ENCODE measurements at places on chromosomes 11 and 22.
A peak's percentile ranks its signal among the peaks of the same experiment; 100 is the strongest.

DNA sequence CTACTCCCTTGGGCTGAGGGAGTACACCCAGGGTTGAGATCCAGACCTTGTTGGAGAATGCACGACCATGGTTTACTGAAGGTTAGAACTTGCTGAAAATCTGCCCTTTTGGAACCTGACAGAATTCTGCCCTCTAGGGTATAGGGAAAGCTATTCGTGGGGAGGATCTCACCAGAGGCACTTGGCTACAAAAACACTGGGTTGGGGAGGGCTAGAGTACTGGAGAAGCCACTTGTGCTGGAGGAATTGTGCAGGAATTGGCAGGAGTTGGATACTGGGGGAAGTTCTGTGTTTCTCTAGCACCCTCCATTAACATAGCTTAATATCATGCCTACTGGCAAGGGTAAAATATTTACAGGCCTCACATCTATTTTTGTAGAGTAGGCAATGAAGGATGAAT is 55.8 kb downstream of the PPME1 start:
- DNase-seq: no peak

- no peak for DNase-seq
Measured at GRCh38 chr22:27512283-27512761, 289.2 kb downstream of the MN1 start.

DNA sequence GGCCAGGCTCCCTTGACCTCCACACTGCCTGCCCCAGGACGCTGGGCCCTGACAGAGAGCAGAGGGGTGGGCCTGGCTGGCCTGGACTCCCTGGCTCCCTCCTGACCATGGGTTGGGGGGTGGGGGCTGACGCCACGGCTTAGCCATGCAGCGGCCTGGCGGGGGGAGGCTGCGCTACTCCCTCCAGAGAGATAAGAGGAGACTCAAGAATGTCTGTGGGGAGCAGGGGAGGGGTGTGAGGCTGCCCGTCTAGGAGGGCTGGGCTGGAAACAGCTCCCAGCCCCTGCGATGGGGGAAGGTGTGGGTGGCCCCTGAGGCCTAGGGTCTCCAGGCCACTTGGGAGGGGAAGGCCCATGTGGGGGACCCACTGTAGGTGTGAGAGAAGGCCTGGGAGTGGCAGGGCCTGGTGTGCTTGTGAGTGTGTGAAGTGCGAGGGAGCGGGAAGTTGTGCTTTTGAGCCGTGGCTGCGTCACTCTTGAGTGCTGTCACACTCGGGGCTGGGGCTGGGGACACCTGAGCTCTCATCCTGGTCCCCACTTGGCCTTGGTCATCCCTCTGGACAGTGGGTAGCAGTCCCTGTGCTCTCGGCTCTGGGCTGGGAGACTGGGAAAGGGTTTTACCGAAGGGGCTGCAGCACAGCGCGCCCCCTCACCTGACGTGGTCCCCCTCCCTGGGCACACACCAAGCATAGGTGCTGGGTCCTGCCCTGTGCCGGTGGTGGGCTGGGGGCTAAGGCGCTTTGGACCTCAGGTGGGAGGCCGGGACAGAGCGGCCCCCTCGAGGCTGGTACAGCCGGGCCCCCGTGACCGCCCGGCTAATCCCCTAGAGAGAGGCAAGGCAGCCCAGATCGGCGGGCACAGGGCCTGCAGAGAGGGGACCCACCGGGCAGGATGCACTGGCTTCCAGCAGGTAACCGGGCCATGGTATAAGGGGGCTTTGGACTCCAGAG is 2.4 kb downstream of the MYRF start:
- DNase-seq: no peak

- DNase-seq: no peak
Measured at GRCh38 chr22:49393526-49393925, 434.1 kb downstream of the BRD1 start.

- DNase-seq: no peak
Measured at GRCh38 chr11:41499429-41499828, 40.0 kb upstream of the LRRC4C start.

DNA sequence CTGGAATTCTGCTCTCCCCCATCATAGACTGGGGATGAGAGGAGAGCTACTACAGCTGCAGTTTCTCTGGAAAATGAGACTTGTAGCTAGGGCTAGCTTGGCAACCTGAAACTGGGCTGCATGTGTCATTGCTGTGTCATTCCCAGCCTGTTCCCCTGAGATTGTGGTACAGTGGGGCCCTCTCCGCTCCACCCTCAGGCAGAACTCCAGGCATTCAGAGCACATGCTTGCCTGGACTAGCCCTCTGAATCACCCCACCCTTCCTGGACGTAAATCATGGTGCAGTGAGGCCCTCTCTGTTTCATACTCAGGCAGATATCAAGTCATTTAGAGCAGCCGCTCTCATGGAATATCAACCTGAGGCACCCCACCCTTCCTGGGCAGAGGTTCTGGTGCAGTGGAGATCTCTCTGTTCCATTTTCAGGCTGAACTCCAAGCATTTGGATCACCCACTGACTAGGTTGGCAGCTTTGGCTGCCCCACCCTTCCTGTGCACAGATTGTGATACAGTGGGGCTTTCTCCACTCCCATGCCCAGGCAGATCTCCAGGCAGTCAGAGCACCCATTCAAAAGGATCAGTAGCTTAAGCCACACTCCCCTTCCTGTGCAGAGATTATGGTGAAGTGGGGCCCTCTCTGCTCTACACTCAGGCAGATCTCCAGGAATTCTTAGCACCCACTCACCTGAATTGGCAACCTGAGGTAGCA is 274.4 kb downstream of the C11orf87 start:
- no peak for DNase-seq

DNA sequence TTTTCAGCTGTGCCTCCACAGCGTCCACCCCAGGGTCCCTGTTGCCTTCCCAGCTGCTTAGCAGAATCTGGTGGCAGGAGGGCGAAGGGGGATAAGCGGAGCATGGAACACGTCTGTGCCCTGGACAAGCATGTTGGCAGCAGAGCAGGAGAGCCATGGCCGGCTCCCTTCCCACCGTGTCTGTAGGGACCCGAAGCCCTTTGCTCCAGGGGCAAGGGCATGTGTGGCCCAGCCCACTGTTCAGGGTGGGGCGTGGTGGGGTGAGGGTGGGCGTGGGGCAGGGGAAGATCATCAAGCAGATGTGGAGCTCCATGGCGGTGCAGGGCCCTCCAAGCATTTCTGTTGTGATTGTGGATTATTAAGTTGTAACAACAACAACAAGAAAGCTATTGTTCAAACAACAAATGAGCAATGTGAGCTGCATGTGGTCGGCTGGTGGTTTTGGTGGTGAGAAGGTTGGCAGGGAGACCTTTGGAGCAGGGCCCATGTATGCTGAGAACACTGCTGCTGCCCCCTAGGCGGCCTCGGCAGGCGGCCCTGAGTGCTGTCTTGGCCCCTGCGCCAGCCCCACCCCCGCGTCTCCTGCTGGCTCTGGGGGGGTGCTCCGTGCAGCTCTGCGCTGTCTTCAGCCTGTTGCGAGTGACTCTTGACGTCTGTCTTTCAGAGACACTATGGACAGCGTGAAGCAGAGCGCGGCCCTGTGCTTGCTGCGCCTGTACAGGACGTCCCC is 50.9 kb downstream of the AP2A2 start:
- DNase-seq: no peak

- no peak for DNase-seq
Measured at GRCh38 chr11:117613521-117613920, 183.5 kb downstream of the DSCAML1 start.

- DNase-seq: no peak
Measured at GRCh38 chr11:59141673-59142460, 789 bp upstream of the FAM111A start.

GRCh38 chr11:47924184-47924691 is 56.1 kb upstream of the PTPRJ start:
- DNase-seq: no peak

DNA sequence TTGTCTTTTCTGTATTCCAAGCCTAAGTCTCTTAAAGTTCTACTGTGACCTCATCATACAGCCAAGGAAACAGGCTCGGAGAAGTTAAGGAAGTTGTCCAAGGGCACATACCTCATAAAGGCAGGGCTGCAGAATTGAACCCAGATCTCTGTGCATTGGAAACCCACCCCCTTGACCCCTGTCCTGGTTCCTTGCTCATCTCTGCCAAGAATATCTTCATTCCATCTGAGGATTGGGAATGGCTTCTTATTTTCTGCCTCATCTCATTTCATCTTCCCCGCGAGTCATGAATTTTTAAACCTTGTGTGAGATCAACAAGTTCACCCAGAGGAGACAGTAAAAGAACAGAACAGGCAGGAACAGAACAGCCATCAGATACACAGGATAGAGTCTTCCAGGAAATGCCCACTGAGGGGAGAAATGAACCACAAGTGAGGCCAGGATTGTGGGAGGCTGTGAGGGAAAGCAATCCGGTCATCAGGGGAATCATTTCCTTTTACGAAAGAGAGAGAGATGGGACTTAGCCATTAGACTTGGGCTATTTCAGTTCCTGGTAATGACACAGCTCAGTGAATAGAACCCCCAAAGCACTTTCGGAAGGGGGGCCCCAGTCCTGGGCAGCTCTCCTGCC is 34.4 kb upstream of the LRRC10B start:
- DNase-seq: no peak

DNA sequence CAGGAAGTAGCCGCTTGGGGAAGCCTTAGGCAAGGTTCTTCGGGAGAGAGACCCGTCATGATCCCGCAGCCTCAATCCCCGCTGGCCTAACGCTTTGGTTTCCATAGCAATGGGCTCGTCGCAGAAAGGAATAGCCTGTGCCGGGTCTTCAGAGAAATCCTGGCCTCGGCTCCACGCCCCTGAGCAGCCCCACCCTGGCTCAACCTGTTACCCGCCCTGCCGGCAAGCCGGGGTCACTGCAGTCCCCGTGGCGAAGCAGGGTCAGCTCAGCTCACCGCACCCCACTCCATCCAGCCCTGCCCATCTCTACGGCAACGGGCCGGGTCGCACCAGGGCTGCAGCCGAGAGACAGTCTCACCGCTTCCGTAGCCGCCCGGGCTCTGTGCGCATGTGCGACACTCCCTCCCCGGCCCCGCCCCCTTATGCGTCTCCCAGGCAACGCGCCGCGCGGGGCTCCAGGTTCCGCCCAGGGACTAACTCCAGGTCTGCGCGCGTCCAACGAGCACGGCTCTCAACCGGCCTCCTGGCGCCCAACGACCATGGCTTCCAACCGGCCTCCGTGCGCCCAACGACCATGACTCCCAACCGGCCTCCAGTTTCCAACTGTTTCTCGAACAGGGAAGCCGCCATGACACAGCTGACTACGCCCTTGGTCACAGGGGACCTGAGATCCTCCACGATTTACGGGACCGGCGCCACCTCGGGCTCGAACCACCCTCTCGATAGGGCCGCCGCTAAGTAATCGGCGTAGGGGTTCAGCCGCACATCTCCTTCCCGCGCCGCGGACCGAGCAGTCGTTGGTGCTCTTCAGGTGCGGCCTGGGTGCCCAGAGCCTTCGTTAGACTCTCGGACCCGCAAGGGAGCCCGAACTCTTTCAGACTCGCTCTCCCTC is at the start of gene DUSP18:
DUSP18 (minus strand) TSS at position 382 of the 892 bp plus-strand sequence. CDS start 3,872 bp downstream, outside the sequence.
- DNase-seq: peak; percentile 94

GRCh38 chr22:20571531-20572007 is 64.2 kb downstream of the MED15 start:
- DNase-seq: peak; percentile 65

Measured in activated T-cell treated with anti-CD3 and anti-CD28 coated beads, Interleukin-2, amount 50 U/mL, for 4 hours (primary cell).